ENCODE measurements at places on chromosomes 5 and 9.

DNA sequence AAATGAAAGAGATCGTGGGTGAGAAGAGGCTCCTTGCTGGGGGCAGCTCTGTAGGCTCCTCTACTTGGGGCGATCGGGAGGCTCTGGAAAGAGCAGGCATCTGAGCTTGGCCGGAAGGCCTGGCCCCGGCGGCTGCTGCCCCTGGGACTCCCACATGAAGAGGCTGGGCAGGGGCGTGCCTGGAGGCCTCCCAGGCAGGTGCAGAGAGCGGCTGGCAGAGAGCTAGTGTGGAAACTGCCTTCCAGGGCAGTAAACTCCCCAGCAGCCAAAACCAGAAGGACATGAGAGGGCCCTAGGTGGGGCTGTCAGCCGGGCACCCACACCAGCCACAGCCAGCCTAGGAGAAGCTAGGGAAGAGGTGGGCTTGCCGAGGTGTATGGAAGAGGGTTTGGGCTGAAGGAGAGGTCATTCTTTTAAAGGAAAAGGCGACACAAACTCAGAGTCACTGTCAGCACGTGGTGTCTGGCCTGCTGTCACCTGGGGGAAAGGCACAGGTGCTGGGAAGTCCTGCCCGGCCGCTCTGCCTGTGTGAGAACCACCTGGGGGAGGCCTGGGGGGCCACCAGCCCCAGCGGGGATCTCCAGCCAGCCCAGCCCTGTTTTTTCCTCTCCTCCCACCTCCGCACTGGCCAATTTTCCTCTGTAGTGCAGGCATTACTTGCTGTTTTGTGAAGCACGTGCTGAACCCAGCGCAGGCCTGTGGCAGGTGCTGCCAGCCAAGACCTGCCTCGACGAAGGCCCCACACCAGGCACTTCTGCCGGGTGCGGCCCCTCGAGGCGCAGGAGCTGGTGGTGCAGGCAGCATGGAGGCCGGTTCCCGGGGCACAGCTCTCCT lies 44.8 kb upstream of the EGFL7 start:
- no peak for DNase-seq

DNA sequence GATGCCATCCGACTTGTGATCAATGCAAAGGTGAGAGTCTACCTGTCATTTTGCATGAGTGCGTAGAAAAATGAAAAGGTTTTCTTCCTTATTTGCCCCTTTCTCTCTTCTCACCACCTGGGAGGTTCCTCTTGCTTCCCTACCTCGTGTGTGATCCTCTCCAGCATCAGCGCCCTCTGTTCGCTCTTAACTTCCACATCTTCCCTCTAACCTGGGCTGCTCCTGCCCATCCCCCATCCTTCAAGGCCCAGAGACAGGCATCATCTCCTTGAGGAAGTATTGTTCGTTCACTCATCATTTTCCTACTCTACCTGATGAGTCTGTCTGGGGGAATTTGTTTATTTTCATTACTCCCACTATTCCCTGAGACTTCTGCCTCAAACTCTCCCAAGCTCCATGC lies 55.8 kb downstream of the RFK start:
- DNase-seq, result no peak

GRCh38 chr5:169527066-169527465 lies 56.5 kb upstream of the SPDL1 start:
- DNase-seq, result no peak

- DNase-seq, result no peak
Observed at GRCh38 chr5:116378777-116379121, 195.9 kb downstream of the SEMA6A start.

DNA sequence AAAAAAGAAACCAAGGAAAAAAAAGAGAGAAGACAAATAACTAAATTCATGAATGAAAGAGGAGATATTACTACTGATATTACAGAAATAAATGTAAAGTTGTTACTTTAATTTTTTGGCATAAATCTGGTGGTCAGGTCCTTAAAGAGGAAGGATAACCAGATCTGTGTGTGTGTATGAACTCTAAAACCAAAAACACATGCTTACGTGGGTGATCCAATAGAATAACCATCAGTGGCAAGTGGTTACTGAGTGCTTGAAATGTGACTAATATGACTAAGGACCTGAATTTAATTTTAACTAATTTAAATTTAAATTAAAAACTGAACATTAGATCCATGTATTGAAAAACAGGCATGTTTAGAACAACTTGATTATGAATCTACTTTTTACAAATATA lies 10.3 kb downstream of the SLC28A3 start:
- no peak for DNase-seq

DNA sequence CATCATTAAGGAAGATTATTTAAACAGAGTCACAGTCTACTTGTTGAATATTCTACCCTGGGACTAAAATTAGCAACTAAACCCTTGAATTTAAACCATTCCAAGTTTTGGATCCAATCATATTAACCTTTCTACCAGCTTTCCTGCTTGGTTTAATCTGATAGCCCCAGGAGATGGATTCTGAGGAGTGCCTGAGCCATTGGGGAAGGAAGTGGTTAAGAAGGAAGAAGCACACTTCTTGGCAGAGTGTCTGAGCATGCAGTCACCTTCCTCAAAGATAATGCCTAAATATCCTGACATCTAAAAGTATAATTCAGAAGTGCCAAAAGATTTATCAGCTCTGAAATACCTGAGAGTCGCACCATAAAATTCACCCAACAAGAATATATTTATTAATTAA lies 74.1 kb upstream of the SNCAIP start:
- DNase-seq, result no peak

DNA sequence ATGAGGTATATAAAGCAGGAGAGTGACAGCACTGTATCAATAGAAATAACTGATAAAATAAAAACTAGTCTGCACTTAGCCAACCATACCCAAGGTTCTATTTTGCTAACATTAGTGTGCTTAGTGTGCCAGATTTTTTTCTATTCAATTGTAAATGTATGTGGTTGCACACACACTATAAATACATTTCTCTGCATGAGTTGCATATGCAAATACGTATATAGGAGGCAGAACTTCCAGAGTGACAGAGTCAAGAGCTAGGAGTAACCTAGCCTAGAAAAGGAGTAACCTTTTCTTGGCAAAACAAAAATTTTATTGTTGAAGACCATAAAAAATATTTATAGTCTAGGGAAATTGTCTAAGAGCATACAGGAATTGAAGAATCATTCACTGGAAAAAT lies 461.6 kb downstream of the GABRG2 start:
- no peak for DNase-seq

DNA sequence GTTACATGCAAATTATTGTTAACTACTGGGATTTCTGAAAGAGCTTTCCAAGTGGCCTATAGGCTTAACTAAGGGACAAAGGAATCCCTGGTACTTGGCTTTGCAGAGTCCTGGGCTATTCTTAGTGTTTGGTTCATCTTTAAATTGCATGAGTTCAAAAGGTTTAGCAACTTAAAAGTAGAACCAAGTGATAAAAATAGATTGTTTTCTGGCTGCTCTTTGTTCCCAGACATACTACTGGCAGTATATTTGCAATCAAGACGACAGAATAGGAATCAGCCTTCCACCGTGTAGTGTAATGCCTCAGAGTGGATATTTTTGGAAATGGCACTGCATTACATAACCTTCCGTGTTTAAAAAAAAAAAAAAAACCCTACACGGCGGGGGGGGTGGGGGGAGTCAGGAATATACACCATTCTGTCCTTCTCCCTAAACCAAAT lies 1.0 kb downstream of the NREP start:
- no peak for DNase-seq

DNA sequence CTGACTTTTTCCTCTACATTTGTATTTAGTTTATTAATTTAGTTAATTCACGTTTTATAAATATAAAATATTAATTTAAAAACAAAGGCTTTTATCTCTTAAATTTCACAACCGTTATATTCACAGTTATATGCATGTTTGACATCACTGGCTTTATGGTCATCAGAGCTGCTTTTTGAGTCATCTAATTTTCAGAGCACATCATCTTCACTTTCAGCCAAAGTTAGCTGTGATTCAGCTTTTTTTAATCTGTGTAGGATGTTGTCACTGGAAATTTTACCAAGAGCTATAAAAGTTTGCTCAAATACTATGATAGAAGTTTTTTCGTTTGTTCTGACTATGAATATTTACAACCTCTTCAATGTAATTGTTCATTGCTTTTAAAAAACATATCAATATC lies 12.4 kb downstream of the CDC37L1 start:
- no peak for DNase-seq

DNA sequence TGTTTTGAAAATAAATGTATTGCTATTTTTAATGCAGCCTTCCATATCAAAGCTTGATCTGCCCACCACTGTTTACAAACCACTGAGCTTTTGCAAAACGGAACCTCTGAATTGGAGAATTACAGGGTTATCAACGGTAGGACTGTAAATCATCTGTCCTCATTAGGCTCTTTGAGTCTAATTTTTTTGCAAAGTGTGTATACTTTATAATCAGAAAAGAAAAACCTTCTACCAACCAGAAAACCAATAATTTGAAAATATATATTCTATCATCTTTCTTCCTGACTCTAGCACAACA lies 6.8 kb upstream of the SLC2A8 start:
- DNase-seq, result no peak

DNA sequence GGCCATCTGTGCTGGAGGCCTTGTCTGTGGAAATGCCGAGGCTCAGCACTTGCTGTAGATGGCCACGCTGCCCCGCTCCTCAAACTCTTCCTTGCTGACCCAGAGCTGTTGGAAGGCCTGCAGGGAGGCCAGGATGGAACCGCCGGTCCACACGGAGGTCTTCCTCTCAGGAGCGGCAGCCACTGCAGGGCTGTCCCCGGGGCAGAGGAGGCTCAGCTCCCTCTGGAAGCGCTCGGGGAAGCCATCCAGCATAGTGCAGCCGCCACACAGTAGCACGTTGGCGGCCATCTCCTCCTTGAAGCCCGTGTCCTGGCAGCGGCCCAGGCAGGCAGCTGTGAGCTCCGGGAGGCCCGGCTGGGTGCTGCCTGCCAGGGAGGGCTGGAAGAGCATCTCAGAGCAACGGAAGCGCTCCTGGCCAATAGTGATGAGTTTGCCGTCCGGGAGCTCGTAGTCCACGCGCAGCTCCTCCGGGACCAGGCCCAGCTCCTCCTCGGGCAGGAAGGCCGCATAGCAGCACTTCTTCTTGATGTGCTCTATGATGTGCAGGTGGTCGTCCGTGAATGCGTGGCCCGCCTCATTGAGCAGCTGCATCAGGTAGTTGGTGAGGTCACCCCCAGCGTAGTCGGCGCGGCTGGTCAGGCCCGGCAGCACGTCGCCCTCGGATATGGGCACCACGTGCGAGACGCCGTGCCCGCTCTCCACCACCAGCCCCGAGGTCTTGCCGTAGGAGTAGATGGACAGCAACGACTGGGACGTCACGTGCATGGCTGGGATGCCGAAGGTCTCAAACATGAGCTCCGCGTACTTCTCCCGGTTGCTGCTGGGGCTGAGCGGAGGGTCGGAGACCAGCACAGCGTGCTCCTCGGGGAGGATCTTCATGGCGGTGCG lies 901 bp downstream of the ACTL7B start:
- DNase-seq, result no peak

GRCh38 chr5:10563945-10564837 lies at the start of gene ANKRD33B:
ANKRD33B (plus strand) TSS chr5:10564070; CDS start chr5:10564468, 398 bp downstream.
- peak; percentile 86 for DNase-seq

DNA sequence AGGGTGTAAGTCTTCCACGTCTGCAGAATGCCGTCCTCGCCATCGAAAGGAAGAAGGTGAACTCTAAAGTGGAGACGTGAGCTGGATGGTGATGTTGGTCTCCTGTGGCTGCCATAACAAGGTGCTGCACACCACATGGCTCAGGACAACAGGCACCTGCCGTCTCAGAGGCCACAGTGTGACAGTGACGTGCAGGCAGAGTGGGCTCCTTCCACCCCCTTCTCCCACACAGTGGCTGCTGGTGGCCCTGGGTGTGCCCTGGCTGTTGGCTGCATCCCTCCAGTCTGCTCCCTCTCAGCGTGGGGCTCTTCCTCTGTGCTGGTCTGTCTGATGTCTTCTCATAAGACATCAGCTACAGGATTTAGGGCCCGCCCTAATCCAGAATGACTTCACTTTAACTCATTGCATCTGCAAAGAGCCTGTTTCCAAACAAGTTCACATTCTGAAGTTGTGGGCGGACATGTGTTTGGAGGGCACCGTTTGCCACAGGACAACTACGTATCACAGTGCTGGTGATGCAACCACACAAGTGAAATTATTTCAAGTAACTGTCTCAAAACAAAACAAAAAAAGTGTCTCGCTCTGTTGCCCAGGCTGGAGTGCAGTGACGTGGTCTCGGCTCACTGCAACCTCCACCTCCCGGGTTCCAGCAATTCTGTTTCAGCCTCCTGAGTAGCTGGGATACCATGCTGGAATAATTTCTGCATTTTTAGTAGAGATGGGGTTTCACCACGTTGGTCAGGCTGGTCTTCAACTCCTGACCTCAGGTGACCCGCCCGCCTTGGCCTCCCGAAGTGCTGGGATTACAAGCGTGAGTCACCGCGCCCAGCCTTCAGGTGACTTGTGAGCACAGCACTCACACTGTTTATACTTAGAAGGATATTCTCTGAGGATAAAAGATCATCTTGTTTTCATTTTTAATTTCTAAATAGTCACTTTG lies 31.2 kb upstream of the CLPTM1L start:
- no peak for DNase-seq

- no peak for DNase-seq
Observed at GRCh38 chr9:26802921-26803320, 89.7 kb downstream of the CAAP1 start.

DNA sequence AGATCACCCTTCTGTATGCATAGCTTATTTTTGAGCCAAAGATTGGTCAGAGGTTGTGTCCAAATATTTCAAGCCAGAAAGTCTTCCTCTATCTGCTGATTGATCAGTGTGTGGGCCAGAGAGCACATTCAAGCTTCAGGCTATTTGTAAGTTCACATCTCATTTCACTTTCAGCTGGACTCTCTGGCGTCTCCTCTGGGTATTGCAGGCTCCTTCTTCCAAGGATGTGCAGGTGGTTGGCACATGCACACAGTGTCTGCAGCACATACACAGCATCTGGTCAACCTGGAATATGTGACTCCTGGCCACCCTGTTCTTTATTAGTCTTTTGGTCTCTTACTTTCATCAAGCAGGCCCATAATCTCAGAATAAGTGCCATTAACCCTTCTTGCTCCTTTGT lies 516.1 kb downstream of the ANXA1 start:
- no peak for DNase-seq

DNA sequence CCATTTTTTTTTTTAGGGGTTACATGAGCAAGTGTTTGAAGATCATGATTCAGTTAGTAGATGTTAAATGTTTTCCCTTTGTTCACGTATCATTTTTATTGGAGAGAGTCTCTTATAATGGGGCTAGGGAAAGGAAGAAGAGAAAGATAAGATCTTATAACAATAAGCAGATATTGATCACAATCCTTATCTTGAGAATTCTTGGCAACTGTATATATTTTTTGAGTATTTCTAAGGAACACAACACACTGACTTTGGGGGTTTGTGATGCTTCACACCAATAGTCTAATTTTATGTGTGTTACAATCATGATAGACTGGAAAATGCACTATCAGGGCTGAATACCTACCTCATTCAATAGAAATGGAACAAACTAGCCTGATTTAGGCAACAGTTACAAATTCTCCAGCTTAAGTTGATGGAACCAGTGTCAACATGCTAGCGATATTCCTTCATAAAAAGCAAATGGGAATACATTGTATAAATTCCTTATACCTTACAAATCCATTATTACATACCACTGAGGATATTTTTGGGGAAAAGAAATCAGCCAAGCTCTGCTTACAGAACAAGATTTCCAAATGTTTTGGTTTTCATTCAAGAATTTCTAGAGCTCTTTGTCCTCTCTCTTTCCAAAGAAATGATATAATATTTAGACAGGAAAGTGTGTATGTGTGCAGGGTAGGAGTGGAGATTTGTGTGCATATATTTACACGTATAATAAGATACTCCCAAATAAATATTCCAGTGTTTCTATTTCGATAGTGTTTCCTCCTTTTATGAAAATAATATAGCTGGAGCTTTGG lies 41.5 kb downstream of the SVEP1 start:
- no peak for DNase-seq
